ENCODE measurements at places on chromosomes 5 and 9.
A peak's percentile ranks its signal among the peaks of the same experiment; 100 is the strongest.

DNA sequence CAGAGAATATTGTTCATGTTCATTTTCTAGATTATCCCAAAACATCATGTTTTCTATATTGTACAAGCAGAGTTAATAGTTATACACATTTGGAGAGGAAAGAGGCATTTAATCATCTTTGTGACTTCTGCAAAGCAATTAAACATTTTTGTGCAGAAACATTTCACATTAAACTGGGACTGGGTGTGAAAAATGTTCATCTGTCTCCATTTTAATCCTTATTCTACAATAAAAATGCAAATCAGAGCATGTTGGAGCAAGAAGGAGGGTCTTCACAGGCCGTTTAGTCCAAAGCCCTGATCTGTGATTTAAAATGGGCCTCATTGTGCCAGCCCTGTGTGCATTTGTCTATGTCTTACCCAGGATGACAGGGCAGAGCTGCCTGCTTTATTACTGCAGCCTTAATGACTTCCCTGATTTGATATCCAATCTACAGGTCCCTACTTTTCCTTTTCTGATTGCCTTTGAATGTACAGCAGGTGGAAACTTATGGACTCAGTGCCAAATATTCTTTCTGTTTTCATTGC is 183.5 kb downstream of the CAVIN4 start:
- DNase-seq = no peak

DNA sequence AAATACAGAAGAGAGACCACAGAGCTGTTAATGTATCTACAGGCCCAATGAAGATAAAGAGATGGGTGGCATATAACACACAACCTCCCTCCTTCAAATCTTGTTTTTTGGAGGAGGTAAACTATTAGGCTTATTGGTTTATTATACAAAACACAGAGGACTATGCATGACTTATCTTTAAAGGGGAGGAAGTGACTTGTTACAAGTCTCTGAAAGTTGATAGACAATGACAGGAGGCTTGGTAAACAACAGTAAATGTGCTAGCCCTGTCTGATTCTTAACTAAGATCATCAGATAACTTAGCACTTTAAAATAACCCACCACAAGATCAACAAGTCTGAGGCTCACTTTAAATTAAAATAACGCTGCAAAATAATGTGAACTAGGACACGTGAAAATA is 219.0 kb downstream of the MLLT3 start:
- no peak for DNase-seq

GRCh38 chr9:114223564-114224246 is 68.4 kb downstream of the COL27A1 start:
- DNase-seq = no peak

DNA sequence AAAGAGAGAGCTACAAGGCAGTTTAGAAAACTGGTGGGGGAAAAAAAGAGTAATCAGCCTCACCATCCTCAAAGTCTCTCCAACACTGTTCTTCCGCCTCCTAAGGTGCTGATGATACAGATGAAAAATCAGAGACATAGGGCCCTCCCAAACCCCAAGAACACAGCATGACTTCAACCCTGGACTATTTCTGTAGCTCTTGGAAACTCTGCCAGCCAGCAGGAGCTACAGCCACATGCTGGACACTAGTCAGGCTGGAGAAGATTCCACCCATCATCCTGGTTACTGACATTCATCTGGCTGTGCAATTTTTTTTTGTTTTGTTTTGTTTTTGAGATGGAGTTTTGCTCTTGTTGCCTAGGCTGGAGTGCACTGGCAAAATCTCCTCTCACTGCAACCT is 42.4 kb downstream of the OXCT1 start:
- DNase-seq = no peak

- no peak for DNase-seq
Observed at GRCh38 chr5:91074615-91075014, 308.5 kb downstream of the ARRDC3 start.

GRCh38 chr9:122302237-122303093 is 37.8 kb downstream of the MRRF start:
- no peak for DNase-seq

GRCh38 chr5:36654564-36654963 is 48.2 kb downstream of the SLC1A3 start:
- DNase-seq = no peak

DNA sequence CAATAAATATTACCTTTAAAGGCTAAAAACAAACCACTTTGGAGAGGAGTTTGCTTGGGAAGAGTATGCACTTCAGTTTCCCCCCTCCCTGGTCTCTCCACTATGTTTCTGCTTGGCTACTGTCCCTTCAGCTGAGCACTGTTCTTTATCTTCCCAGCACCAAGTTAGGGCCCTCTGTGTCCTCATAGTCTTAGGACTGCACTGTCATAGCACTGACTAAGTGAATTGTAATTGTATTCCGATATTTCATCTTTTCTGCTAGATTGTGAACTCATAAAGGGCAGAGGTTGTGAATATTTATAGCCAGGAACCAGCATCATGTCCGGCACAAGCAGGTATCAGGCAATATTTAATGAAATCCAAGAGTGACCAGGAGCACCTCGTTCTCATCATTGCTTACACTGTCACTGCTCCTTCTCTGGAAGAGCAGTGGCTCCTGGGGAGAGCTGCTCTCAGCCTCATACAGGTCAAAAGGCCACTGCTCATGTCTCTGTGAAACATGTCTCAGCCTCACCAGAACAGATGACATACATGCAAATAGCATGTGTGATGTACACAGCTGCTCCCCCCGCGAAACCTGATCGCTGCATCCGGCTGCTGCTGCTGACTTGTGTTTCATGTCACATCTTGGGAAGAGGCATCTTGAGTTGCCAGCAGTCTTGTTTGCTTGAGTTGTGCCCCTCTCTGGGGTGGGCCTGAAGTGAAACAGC is 279.7 kb upstream of the MSX2 start:
- DNase-seq = no peak

GRCh38 chr9:4042991-4043390 is 256.9 kb downstream of the GLIS3 start:
- no peak for DNase-seq

DNA sequence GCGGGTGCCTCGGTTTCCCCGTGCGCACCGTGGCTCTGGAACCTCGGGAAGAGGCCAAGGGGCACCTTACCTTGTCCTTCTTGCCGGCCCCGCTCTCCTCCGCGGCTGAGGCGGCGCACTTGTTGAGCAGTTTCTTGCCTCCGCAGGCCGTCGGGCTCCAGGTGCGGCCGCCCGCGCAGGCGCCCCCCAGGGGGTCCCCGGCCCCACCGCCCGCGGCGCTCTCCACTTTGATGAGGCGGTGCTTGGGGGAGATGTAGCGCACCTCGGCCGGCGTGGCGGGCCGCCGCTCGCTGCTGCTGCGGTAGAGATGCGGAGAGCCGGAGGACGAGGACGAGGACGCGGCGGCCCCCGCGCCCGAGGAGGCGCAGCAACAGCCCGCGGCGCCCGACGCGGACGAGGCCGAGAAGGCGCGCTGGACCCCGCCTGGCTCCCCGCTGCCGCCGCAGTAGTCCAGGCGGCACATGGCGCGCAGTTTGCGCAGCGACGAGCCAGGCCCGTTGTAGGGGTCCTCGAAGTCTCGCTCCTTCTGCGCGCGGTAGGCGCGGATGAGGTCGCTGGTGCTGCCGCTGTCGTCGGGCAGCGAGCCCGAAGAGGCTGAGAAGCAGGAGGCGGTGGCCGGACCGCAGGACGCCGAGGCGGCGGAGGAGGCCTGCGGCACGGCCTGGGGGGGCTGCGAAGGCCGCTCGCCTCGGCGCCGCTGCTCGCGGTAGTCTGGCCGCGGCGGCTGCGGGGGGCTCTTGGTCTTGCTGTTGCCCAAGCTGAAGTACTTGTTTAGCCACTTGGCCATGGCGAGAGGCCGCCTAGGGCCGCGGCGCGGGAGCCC is 957 bp downstream of the SHB start:
- DNase-seq = peak; percentile 27

DNA sequence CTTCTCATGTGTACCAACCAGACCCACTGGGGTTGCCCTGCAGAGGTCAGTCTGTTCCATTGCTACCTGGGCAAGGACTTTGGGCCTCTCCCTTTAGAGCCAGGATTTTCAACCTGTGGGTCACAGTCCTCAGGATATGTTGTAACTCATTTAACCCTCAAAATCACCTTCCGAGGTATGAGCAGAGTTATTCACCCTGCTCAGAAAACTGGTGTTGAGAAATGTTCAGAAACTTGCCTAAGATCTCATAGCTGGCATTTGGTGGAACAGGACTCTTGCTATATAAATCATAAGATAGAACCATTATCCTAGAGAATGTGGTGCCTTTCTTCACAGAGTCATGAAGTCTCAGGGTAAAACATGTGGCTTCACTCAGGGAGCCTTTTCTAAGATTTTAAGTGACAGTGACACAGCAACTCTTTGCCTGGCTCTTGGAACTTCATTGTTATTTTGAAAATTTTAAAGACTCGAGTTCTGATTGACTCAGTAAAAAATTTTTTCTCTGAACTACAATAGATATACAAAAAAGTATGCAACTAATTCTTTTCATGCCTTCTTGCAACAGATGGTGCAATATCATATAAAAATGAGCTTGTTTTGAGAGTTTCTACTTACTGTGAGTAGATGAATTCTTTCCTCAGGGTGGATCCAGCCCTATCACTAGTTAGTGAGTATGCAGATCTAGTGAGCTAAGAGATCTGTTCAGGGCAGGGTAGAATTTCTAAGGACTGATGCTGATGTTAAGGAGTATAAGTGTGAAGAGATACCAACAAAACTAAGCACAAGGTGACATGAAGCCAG is 29.5 kb downstream of the CAST start:
- no peak for DNase-seq

GRCh38 chr9:133526721-133527321 is 2.1 kb upstream of the MYMK start:
- DNase-seq = no peak

DNA sequence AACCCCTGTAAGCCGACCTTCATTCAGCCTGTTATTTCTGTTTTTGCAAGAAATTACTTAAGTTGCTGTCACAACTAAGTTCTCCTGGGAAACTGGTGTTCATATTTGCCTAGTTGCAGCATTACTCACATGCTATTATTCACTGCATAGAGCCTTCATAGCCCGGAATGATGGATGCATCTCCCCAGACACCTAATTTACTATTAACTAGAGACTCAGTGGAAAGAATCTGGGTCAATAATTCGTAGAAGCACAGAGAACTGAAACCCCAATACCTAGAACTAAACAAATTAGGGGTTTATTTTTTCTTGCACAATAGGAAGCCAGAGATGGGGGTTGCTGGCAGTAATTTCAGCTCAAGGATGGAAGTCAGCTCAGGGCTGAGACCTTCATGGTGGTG is 45.7 kb upstream of the FAM170A start:
- DNase-seq = no peak

DNA sequence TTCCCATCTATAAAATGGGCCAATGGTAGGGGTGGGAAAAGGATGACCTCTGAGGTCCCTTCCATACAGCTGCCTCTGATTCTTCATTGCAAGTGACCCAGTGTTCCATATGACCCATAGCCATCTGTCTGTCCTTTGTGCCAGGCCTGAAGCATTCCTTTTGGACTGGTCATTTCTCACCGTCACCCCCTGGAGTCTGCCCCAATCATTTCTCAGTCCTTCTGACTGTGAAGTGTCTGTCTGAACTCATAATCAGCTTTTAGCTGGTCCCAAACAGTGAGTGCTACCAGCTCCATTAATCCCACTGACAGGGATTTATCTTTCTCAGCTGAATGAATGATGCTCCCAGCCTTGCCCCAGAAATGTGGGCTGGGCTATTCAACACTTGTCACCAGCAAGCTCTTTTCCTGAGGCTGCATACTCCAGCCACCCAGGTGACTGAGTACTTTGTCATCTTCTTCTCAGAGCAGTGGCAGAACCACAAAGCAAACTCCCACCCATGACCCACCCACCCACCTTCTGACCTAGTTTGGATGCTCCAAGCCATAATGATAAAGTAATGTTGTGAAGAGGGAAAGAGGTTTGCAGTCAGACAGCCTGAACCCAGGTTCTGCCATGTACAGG is 37.4 kb downstream of the KCNIP1 start:
- no peak for DNase-seq

DNA sequence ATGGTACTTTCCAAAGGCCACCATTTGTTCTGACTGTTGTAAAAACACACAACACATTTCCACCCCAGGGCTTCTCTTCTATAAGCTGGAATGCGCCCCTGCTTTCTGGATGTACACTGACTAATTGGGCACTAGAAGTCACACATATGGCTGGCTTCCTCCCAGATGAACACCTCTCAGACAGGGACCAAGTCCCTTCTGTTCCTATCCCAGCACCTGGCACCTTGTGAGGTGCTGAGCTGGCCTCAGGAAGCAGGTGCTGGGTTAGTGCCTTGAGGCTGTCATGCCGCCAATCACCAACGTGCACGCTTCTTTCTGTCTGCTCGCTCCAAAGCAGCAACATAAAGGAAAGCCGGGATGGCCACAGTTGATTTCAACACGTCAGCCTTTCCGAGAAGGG is 93.2 kb downstream of the FSTL4 start:
- no peak for DNase-seq

DNA sequence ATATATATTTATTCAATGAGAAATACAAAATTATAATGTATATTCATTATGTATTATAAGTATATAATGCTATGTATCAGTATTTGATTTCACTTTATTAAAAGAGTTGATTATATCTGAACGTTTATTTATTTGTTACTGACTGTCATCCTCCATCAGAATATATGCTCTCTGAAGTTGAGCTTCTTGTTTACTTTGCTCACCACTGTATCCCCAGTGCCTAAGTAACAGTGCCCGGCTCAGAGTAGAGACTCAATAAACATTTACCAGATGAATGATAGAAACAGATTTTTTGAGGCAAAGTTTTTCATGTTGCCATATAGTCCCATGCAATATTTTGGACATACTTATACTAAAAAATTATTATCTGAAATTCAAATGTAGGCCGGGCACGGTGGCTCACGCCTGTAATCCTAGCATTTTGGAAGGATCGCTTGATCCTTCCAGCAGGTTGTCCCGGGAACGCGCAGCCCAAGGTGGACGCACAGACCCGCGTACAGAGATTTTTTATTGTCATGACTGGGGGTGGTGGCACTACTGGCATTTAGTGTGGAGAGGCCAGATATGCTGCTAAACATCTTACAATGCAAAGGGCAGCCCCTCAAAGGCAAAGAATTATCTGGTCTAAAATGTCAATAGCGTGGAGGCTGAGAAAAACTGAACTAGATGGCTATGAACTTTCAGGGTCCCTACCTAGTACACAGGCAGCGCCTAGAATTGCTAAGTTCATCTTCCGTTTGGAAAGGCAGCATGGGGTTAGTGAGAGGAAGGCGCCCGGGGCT is 761 bp upstream of the DNAJC25 start:
- DNase-seq = no peak

DNA sequence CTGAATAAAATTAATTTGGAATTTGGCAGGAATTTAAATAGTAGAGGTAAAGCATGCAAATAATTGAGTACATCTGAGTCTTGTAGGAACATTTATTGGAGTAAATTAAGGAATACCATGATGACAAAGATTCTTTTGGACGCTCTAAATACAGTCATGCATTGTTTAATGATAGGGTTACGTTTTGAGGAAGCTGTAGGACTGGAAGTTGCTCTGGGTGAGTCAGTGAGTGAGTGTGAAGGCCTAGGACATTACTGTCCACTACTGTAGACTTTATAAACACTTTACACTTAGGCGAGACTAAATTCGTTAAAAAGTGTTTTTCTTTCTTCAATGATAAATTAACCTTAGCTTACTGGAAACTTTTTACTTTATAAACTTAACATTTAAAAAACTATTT is 113.0 kb downstream of the FAM170A start:
- no peak for DNase-seq

GRCh38 chr9:13942695-13943094 is 371.2 kb downstream of the NFIB start:
- DNase-seq = peak; percentile 23

- DNase-seq = no peak
Observed at GRCh38 chr5:13708432-13708831, 236.1 kb downstream of the DNAH5 start.

Measured in activated T-cell treated with anti-CD3 and anti-CD28 coated beads, Interleukin-2, amount 50 U/mL, for 72 hours (primary cell).